Stimulated activated CD8-positive, alpha-beta memory T cell treated with anti-CD3 and anti-CD28 coated beads, Interleukin-15, amount 100 ng/mL, for 48 hours (primary cell): ENCODE measurements at places on chromosomes 12 and 14.

- DNase-seq: no peak
Observed at GRCh38 chr12:123134271-123134671, 16.6 kb downstream of the PITPNM2 start.

- no peak for DNase-seq
Observed at GRCh38 chr14:55477680-55478079, 37.3 kb upstream of the TBPL2 start.

- no peak for DNase-seq
Observed at GRCh38 chr12:115451780-115452736, 768.1 kb upstream of the TBX3 start.

DNA sequence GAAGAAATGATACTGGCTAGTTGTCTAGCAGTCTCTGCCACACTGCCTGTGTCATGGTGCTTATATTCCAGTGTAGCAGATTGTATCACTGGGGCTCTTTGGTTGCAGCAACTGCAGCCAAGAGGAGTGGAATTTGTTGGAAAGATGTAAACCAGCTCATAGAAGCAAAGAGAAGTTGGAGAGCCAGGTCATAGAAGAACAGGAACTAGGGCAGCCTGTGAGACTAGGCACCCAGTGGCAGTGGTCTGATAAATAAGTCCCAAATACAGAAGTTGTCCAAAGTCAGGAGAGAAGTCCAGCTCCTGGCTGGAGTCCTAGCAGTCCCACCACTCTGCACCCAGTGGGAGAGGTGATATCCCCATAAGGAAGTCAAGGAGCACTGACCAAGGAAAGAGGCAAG lies 172.5 kb upstream of the ARID2 start:
- no peak for DNase-seq

GRCh38 chr12:460261-461230 lies 807 bp downstream of the B4GALNT3 start:
- no peak for DNase-seq

GRCh38 chr14:24971255-24971654 lies 78.7 kb downstream of the STXBP6 start:
- no peak for DNase-seq

- DNase-seq: no peak
Observed at GRCh38 chr12:132588319-132588718, 22.1 kb downstream of the LRCOL1 start.

DNA sequence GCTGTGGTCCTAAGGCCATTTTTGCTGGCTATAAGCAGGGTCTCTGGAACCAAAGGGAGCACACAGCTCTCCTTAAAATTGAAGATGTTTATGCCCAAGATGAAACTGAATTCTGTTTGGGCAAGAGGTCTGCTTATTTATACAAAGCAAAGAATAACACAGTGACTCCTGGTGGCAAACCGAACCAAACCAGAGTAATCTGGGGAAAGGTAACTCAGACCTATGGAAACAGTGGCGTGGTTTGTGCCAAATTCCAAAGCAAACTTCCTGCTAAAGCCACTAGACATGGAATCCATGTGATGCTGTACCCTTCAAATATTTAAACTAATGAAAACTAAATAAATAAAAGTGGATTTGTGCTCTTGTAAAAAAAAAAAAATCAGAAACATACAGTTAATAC lies 29.6 kb upstream of the BICDL1 start:
- no peak for DNase-seq

DNA sequence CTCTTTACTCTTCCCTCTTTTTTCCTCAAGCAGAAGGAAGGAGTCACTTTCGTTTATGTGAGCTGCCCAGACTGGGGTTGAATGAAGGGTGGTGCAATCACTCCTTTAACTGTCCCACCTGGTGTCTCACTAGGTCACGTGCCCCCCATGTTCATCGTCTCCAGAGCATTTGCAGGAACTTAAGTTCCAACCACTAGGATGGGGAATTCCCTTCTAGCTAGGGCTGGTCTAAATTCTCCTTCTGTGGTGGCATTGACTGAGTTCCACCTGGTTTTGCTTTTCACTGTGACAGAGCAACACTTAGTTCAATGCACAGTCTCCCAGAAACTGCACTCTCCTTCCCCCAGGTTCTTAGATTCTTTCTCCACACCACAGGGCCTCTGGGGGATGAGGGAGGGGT lies 9.5 kb downstream of the FANCM start:
- no peak for DNase-seq

GRCh38 chr12:67268335-67268895 lies 743 bp upstream of the CAND1 start:
- DNase-seq: peak; percentile 74

- no peak for DNase-seq
Observed at GRCh38 chr14:94562022-94562421, 780 bp downstream of the SERPINA4 start.

DNA sequence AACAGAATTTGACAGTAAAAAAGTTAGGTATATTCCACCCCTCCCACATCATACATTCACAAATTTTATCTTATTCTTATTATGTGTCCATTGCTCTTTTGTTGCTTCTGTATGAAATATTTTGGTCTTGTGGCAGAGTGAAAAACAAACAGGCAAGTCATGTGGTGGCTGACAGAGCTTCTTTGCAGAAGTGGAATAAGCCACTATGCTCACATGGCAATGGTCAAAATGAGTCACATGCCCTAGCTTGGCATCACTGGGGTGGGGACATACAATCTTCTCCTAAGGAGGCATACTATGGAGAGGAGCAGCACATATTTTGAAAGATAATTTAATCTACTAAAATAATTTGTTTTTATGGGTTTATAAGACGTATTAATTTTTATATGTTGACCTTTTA lies 27.7 kb upstream of the CMA1 start:
- no peak for DNase-seq

DNA sequence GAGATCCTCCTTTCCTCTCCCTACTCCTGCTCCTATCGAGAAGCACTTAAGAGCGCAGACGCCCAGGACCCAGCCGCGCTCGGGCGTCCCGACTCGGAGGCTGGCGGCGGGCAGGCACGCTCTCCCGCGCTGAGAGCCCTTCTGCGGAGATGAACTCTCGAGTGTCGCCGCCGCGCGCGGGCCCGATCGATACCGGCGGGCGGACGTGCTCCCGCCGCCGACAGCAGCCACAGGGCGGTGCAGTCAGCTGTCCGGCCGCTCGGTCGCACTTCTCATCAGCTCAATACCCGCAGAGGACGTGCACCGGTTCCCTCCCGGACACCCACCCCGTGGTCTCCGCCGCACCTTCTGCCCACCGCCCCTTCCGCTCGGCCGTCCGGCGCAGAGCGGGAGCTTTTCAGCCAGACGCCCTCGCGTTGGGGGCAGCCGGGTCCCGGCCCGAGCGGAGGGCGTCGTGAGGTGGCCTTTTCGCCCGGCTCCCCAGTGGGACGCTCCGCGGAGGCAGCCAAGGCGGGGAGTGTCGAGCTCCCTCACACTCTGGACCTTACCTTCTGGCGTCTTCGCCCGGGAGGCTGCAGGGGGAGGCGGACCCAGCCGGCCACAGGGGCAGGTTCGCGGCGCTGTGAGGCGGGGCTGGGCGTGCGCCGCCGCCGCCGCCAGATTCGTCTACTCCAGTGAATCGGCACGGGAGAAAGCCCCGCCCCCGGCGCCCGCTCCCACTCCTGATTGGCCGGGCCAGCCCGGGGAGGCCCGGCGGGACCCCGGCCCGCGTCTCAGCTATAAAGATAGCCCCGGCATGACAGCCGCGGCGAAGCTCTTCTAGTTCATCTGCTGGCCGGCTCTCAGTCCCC lies at the start of gene INSM2:
Gene INSM2 (plus strand): TSS at position 808 of the 851 bp plus-strand sequence. CDS start 89 bp downstream, outside the sequence.
- peak; percentile 64 for DNase-seq

- DNase-seq: no peak
Observed at GRCh38 chr12:114238808-114239207, 167.1 kb downstream of the TBX5 start.

GRCh38 chr12:108833757-108834472 lies 23.5 kb downstream of the SSH1 start:
- no peak for DNase-seq

- no peak for DNase-seq
Observed at GRCh38 chr14:34111953-34112352, 161.1 kb upstream of the EGLN3 start.

DNA sequence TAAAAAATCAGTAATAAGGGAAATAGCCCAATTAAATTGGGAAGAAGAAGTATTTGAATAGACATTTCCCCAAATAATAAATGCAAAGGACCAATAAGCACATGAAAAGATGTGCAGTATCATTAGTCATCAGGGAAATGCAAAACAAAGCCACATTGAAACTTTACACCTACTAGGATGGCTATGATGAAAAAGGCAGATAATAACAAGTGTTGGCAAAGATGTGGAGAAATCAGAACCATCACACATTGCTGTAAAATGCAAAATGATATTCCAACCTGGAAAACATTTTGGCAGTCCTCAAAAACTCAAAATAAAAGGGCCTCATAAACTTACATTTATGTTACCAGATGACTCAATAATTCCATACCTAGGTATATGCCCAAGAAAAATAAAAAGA lies 131.1 kb upstream of the G2E3 start:
- no peak for DNase-seq

DNA sequence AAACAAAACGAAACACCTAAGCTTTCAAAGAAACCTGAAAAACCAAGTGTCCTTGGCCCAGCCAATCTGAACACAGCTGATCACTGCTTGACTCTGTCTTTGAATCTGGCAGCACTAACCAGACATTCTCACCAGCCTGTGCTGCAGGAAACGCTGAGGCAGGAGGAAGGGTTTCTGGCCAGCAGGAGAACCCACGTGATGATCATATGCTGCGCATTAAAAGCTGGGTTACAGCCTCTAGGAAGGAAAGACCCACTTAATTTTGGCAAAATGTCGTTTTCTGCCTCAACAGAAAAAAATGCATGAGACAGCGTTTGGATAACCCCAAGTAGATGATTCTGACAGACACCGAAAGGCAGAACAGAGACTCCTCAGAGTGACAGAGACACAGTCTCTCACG lies 9.8 kb downstream of the APPL2 start:
- DNase-seq: no peak

GRCh38 chr14:85533023-85533860 lies 3.3 kb downstream of the FLRT2 start:
- DNase-seq: no peak

DNA sequence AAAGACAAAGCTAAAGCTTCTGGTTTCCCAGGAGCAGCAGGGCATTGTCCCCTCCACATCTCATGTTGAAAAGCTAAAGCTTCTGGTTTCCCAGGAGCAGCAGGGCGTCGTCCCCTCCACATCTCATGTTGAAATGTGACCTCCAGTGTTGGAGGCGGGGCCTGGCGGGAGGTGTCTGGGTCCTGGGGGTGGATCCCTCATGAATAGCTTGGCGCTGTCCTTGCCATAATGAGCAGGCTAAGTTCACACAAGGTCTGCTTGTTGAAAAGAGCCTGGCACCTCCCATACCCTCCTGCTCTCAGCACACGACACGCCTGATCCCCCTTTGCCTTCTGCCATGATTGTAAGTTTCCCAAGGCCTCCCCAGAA lies 123.7 kb downstream of the PIWIL1 start:
- no peak for DNase-seq

- no peak for DNase-seq
Observed at GRCh38 chr14:100381395-100382105, 58.4 kb downstream of the SLC25A47 start.

DNA sequence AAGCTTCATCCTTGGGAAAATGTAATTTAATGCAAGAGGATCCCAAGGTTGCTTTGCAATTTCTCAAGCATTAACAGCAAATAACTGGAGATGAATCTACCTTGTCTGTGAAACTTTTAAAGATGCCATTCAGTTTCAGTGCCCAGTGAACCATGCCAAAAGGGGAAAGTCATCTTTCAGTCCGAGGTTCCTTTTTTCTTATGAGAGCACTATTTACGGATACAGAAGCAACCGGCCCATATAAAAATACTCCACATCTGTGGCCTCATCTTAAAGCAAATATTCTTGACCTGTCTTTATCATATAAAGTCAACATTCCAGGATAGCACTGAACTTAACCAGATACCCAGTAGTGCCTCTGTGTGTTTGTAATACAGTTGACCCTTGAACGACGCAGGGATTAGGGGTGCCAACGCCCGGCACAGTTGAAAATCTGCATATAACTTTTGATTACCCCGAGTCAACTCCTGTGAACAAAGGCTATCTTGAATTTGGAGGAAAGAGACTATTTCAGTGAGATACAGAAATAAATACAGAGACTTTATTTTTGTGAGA lies 209.4 kb downstream of the PCNX1 start:
- no peak for DNase-seq

DNA sequence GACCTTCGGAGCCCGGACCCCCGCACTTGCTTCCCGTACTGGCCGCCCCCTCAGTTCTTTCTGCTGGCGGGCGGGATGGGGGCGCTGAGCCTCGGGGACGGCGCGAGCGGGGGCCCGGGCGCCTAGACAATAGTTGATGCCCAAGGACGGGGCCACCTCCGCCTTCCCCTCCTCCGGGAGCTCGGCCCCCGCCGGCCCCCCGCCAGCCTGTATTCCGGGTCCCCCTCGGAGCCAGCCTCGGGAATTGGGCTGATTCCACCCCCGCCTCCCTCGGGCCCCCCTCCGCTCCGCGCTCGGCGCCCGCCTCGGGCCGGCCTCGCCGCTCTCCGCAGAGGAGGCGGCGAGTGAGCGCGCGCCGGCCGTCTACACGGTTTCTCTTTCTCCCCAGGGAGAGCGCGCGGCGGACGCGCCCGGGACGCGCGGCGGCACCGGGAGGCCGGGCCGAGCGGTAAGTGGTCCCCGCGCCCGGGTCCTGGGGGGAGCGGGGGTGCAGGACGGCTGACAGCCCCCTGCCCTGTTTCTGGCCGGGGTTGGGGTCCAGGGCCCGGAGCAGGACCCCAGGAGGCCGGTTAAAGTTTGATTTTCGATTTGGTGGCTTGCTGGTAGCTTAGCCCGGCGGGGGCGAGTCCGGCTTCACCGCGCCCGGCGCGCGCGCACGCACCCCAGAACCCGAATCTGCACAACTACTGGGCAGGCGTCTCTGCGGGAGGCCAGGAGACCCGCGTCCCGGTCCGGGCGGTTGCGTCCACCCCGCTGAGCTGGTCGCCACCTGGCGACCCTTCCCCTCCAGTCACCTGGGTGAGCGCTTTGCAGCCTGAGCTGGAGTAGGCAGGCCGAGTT lies 413.7 kb downstream of the PCNX1 start:
- DNase-seq: no peak
